H1 (cell line): ENCODE measurements at places on chromosomes 4 and X. TPM values are rescaled to one million over a fixed set of nuclear protein-coding genes. Genes with fewer than 3 reads are reported as not detected.

GRCh38 chr4:119744580-119744979 lies 116.0 kb upstream of the PDE5A start:
- no peak for DNase-seq

GRCh38 chr4:80266253-80266901 lies at the start of gene FGF5:
Gene FGF5, plus strand, starts transcription at chr4:80266664. Its CDS starts 161 bp downstream, at chr4:80266825.
- DNase-seq = peak; percentile 77

GRPR gene
- total RNA-seq = 18.5 and 18.6 TPM in 2 replicates

DNA sequence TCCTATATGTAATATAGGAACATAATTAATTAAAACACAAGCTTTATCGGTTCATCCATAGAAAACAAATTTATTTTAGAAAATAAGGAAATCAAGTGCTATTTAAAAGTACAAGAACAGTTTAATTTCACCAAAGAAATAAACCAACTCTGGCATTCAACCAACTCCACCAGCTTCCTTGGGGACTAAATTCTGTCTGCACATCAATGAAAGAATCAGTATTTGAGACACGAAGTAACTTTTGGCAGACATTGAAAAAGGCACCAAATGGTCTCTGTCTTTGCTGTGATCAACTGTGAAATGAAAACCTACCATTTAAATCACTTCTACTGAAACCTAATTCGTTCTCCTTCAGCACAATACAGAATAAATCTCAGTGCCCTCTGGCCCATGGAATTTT lies 719.7 kb upstream of the GRIA3 start:
- DNase-seq = no peak

CSAG1 gene
- not detected in 2 replicates for total RNA-seq
